Activated T-cell treated with anti-CD3 and anti-CD28 coated beads, Interleukin-2, amount 50 U/mL, for 24 hours (primary cell): ENCODE measurements at places on chromosomes 6 and 20.

DNA sequence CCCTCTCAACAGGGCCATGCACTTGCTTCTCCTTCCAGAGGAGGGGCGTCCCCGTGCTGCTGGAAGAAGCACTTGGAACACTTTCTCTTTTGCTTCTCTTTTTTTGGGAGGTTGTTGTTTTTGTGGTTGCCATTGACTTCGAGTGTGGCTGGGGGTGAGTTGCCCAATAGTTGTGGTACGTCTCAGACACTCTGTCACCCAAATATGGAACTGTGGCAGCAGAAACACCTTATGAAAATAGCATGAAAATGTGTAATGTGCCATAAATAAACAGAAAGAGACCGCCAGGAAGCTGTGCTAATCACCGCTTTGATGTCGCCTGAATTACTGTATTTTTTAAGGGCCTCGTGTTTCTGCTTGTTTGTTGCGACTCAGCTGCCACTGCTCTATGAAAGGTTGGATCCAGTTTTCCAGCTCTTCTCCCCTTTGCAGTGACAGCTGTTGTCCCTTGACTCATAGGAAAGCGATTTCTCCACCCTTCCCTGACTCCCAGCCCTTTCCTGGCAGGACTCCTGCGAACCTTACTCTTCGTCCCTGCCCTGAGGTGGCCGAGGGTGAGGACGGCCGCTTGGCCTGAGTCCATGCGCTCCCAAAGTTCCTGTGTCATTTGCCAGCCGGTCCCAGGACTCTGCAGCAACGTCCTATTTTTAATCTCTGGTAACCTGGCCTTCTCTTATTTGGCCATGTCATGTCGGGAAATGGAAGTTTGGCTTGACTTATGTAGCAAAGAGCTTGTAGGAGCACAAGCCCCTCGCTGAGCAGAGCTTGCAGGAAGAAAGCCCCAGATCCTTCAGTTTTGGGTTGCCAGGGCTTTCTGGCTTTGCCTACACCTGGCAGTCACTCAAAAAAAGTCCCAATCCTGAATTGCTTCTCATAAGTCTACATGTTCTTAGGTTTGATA, 694.6 kb downstream of the QKI start:
- DNase-seq = no peak

GRCh38 chr6:52543729-52544601, 32.9 kb downstream of the TRAM2 start:
- DNase-seq = no peak

DNA sequence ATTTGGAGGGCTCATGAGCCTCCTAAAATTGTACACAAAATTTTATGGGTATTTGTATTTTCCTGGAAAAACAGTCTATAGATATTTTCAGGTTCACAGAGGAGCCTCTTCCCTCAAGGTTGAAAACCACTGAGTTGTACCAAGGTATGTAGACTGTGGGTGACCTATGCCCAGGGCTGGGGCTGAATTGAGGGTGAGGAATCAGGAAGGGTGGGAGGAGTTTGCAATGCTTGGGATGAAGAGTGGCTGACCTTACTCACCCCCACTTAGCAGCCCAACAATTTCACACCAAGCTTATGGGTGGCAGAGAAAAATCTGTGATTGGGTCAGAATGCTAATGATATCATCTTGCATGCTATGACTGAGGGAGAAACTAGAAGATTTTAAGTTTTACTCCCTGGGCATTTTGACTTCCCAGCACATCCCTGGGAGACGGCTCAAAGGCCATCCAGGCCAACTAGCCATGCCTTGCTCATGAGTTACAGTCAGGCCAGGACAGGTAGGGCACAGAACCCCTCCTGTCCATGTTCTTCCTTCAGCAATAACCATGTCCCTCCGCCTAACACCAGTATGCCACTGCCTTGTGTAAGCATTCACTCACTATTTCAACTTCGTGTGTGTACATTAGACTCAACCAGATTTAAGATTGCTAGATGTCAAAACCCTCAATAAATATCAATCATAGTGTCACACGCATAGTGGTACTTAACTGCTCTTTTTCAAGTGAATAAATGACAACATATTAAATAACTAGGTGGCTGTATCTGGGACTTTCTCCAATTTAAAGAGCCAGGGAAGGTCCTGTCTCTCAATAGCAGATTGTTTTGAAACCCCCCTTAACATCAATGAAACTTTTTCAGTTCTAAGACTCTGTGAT, 16.6 kb downstream of the ADTRP start:
- no peak for DNase-seq

GRCh38 chr20:5030348-5031205, 29.3 kb upstream of the SLC23A2 start:
- no peak for DNase-seq

DNA sequence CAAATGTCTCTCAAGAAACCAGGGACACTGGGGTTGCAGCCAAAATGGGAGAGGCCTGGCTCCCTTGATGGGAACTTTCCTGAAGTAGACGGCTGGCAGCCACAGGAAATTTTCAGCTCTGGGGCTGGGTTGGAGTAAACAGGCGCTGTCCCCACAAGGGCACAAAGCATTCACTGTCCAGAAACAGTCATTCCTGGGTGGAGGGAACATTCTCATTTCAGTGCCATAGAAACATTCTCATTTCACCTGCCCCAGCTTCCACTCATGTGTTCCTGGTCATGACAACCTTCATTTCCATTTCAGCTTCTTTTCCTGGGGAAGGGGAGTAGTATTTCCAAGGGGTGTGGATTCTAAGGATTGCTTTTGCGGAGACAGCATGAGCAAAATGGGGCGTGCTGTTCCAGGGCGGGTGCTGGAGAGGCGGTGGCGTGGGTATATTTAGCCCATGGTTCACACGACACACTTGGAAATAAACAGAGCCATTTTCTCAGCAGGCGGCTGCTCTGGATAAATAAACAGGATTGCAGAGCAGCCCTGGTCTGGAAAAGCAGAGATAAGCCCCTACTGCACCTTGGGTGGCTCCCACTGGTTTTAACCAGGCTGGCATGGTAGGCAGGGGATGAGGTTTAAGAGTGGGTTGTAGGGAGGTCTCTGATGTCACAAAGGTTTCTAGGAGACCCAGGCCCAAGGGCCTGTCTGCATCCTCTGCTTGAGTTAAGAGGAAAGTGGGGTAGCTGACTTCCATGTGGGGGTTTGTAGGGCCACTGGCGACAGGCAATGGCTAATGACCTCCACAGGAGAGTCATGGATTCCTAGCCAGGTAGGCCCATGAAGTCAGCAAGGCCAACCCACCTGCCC, 32.9 kb downstream of the COX4I2 start:
- no peak for DNase-seq
